ENCODE measurements at places on chromosomes 12 and 14.
A peak's percentile ranks its signal among the peaks of the same experiment; 100 is the strongest.

DNA sequence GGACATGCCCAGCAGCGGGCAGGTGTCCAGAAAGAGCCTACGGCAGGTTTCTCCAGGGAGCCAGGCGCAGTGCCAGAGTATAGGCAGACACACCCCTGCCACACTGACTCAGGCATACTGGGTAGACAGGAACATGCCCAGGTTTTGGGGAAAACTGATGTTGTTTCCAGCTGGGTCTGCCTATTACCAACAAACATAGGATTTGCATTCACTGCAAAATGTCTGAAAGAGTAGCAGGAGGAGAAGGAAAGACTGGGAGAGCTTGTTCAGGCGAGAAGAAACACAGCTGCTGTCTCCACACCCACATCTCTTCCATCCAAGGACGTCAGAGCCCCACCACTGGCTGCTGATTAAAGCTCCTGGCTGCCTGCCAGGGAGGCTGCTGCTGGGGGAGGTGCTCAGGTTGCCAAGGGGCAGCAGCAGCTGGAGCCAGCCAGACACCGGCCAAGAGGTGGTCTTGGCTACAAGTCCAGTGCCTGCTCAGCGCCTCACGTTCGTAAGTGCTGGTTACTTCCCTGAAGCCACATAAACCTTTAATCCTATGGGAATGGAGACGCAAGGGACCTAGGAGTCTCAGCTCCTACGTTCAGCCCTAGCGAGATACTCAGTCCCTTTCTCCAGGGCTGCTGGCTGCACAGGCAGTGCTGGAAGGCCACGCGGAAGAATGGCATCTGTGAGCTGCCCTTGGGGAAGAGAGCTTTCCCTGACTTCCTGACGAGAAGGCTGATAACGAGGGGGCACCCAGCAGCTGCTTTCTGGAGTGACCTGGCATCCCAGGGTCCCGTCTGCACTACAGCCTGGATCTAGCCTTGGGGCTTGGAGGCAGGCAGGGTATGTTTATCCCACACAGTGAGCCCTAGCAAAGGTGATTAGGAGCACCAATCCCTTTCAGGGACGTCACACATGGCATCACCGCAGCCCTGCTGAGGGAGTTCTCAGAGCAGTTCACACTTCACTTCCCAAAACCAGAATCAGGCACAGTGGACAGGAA, 58.1 kb downstream of the PLEKHG3 start:
- peak; percentile 26 for DNase-seq

DNA sequence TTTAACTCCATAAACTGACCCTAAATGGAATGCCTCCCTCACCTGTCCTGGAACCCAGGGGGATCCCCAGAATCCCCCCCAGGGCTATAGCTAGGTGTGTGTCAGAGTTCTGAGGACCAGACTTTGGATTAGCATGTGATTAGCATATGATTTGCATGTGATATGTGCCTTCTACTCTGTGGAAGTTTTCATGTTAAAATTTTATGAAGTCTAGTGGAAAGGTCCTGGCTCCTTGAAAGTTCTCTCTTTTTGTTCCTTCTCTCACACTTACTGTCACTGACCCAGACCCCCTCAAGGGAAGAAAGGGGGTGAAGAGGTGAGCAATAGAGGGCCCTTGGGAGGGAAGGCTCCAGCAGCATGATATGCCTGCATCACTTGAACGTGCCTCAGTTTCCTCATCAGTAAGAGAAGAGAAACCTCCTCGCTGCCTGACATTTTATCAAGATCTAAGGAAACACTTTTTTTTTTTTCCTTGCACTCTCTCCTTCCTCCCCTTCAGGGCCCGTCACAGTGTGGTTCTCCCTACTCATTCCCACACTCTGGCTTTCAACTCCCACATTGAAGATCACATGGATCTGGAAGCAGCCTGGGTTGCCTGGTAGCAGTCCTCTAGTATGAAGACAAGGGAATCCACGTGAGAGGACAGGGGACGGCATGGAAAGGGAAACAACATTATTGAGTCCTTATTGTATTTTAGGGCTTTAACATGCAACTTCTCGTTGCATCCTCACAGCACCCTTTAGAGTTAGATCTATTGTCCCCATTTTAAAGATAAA, 3.3 kb upstream of the C1QL4 start:
- DNase-seq, result no peak

- no peak for DNase-seq
Measured at GRCh38 chr14:63432228-63432627, 110.9 kb downstream of the PPP2R5E start.

GRCh38 chr12:116126610-116127009, 150.9 kb downstream of the MED13L start:
- DNase-seq, result no peak

DNA sequence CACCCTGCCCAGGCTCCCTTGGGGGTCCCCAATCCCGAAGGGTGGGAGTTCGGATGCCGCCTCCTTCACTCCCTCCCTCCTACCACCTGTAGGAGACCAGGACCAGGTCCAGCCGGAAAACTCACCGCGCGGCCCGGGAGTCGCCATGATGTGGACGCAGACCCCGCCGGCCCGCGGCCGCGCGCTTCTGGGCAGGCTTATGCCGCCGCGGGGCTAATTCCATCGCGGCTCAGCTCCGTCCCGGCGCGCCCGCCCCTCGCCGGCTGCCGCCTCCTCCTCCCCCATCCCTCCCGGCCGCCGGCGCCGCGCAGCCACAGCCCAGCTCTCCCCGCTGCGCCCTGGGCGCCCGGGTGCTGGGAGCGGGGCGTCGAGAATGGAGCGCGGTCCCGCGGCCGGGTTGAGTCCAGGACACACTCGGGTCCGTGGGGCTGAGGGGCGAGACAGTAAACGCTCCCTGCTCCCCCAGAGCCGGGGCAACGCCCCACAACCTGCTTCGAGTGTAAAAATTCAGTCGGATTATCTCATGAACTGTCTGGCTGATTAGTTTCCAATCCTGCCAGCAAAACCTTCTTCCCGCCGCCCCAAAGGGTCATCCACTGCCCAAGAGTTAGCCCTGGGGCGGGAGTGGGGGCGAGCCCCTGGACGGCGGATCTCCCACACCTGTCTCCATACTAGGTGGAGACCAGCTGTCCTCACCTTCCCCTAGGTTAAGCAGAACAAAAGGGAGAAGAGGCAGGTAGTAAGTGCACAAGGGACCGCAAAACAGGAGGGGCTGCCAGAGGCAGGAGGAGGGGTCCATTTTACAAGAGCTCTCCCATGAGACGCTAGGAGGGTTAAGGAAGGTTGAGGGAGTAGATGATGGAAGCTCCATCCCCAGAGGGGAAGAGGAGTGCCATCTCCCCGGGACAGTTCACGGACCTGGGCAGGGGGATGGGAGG, at the start of gene ANO2:
ANO2 (minus strand) TSS at position 189 of the 938 bp plus-strand sequence; CDS start at position 147, 42 bp downstream.
- DNase-seq, result no peak

DNA sequence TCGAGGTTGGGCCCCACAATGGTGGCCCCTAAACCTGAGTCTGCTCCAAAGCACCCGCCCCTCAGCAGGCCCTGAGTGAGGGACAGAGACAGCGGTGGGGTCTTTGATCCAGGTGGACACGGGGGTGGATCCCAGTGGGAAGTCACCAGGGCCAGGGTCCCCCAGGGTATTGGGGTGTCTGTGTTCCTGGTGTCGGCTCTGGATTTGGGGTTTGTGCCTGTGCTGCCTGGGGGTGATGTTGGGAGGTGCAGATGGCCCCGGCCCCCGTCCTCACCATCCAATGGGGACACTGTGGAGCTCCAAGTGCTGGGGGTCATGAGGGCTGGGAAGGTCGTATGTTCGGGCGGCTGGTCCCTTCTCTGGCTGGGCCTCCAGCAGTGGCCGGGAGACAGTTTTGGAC, 354.2 kb downstream of the TMEM121 start:
- no peak for DNase-seq

DNA sequence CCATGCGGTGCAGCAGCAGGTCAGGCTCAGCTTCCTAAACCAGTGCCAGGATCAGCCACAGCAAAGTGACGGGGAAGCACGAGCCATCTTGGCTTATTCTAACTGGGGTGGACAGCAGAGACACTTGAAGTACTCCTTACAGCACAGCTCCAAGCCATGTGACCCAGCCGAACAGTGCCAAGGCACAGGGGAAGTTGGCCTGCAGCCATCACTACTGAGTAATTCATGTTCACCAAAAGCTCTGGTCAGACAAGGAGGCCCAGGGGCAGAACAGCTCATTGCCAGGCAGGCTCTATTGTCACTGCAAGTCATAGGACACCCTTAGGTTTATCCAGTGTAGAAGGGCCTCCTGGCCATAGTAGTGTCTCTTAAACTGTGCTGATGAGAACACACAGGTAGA, 23.4 kb upstream of the SLC35F4 start:
- DNase-seq, result no peak

DNA sequence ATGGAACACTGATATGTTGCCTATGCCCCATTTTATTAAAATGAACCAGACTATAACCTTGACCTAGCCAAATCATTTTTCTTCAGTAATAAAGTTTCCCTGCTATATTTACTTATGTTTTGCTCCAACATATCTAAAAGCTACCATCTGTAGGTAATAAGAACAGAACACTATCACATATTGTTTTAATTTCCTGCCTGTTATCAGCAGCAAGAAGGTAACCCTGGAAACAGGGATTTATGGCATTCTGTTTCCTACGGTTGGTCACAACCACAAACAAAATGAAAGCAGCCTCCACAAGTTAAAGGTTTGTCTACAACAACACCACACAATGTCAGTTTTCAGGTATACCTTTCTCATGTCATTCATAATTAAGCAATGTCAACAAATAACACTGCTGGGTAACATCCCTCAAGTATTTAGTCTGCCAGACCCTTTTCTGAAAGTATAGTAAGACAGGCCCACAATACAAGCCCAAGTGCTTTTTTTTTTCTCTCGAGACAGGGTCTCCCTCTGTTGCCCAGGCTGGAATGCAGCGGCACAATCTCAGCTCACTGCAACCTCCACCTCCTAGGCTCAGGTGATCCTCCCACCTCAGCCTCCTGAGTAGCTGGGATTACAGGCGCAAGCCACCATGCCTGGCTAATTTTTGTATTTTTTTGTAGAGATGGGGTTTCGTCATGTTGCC, 25.5 kb downstream of the GCH1 start:
- DNase-seq, result no peak

GRCh38 chr12:69981881-69982475, 157.0 kb downstream of the MYRFL start:
- DNase-seq, result no peak

- DNase-seq, result no peak
Measured at GRCh38 chr12:113019025-113019424, 37.5 kb upstream of the DTX1 start.

DNA sequence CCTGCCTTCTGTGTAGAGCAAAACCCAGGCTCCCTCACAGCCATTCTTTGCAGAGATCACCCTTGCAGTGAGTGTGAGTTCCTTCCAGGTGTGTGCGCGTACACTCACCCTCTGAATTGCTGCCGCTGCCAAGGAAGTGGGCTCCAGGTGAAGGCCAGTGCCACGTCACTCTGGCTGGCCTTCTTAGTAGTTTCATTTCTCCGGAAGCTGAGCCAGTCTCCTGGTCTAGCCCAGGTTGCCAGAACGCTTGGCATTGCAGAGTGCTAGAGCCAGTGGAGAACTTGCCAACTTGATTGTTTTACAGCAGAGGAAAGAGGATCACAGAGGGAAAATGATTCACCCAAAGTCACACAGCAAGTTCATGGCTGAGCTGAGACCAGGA, 11.0 kb downstream of the CBLN3 start:
- no peak for DNase-seq

DNA sequence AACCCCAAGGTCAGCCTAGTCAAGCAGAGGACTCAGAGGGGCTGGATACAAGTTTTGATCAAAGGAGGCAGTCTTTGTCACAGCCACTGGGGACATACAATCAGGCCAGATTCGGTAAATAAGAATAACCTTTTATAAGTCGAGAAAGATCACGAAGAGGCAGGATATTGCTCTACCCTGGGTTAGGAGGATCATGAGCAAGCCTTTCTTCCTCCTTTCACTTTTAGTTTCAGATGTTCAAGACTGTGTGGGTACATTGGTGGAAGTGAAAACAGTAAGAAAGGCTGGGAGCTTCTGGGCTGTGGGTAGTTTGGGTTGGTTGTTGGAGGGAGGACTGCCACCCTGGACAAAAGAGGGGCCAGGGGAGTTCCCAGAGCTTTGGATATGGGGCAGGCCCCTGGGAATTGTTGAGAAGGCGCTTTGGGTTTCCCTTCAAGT, 127.7 kb downstream of the SNAPC1 start:
- peak; percentile 2 for DNase-seq

- no peak for DNase-seq
Measured at GRCh38 chr12:80715713-80716249, 931 bp upstream of the MYF5 start.

- DNase-seq, result no peak
Measured at GRCh38 chr12:42284157-42284556, 41.7 kb downstream of the ZCRB1 start.

GRCh38 chr12:54428050-54429013, 9.3 kb upstream of the ITGA5 start:
- no peak for DNase-seq

GRCh38 chr14:74302152-74302628, 544 bp downstream of the ABCD4 start:
- no peak for DNase-seq

GRCh38 chr12:61810486-61810885, 449.7 kb upstream of the USP15 start:
- no peak for DNase-seq

GRCh38 chr14:103158688-103159087, 35.4 kb downstream of the TNFAIP2 start:
- DNase-seq, result no peak

DNA sequence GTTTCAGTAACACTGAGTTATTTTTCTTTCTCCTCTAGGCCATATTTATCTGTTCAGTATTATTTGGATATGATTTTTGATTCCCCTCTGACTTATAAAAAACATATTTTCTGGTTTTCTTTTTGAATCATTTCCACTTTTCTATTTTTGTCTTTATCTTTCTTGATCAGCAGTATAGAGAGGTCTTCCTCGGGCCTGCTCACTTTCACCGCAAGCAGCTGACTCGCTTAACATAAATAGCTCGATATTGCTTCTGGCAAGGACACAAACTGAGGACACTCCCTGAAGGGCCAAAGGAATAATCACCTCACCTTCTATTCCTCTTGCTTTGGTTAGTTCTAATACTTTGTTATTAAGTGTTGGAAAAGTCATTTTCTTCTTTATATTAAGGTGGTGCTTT, 25.8 kb upstream of the TRHDE start:
- DNase-seq, result no peak

DNA sequence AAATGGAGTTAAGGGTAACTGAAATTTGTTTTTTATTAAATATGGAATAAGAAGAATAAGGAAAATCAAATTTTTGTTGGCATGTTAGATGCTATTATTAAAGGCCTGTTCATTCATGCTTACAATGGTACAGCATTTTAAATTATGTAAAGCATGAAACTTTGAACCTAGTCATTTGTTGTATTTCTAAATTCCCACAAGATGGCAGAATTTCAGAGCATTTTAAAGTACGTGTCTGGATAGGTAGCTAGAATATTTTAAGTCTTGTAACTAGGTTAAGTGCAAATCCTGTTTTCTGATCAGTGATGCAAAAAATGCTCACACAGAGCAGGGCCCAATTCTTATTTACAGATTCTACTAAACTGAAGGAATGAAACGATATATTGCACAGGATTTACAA, 585.6 kb upstream of the MIS18BP1 start:
- DNase-seq, result no peak

DNA sequence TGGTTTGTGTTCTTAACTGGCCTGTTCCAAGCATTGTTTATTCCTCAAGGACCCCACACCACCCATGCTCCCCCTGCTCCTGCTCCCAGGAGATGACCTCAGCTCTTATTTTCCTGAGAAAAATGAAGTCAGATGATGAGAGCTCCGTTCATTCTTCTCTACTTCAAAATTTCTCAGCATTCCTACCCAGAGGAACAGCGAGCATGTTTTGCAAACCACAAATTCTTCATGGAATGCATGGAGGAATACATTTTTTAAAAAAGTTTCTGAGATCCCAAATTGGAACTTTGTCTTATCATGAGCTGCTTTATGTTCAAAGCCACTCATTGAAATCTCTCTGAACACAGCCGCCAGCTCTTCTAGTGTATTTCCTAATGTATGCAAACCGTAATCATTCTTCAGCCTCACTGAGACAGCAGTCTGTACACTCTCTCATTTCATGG, 44.9 kb downstream of the SYNE2 start:
- DNase-seq, result no peak

Measured in stimulated activated CD4-positive, alpha-beta T cell treated with anti-CD3 and anti-CD28 coated beads, Interleukin-4, amount 100 ng/mL, for 48 hours (primary cell).